ENCODE measurements at places on chromosomes 11 and 22.

DNA sequence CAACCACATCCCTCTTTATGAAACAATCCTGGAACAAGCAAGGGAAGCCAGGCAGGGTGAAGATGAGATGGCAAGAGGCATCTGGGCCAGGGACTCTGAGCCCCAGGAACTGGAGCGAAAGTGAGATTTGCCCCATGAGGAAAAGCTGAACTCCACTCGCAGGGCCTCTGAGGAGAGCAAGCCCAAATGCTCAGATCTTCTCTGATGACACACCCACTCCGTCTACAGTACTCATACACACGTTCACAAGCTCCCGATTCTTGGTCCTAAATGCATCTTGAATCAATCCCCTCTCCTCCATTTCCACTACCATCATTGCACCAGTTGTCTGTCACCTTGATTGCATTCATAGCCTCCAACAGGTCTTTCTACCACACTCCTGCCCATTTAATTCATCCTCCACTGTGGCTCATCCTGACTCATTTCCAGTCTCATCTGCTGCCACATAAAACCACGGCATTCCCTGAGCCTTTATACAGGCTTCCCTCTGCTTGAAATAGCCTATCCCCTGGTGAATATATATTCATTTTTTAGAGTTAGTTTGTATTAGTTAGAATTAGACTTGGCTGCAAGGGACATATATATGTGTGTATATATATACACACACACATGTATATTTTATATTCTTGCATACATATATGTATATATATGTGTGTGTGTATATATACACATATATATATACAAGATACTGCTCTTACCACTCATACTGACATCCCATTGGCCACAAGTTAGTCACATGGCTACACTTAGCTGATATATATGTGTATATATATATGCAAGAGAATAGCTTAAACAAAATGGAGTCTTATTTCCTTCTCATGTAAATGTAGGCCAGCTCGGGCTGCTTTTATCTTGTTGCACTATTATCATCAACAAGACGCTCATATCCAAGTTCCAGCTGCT lies 1.4 kb upstream of the APOA5 start:
- DNase-seq, result no peak

GRCh38 chr11:2930704-2931419 lies 1.6 kb upstream of the PHLDA2 start:
- DNase-seq, result no peak

DNA sequence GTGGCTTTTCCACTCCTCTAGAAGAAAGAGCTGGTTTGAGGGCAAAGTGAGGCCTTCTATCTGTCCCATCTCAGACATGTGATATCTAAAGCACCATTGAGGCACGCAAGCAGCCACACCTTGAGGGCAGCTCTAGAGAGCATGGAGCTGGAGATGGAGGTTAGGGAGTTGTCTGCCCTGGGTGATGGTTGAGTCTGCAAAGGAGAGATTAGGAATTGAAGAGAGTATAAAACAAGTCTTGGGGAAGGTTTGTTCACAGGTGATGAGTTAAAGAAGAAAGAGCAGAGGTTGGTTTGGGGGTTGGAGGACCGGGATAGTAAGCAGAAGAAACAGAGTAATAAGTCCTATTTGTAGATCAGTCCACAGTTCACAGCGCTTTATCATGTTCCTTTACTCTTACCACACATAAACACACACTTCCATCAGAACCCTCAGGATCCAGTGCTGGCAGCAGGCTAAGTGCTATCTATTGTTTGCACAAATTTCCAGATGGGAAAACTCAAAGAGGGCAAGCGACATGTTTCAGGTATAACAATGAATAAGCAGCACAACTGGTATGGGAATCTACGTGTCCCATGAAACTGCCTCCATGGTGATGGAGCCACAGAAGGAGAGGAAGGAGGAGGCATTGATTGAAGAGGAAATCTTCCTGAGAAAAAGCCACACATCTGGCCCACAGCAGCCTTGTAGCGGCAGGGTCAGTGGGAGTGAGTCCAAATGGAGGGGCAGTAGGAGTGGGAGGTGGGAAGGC lies 65.8 kb downstream of the RASSF10 start:
- no peak for DNase-seq

GRCh38 chr11:11876458-11876857 lies 34.7 kb downstream of the USP47 start:
- DNase-seq, result no peak

DNA sequence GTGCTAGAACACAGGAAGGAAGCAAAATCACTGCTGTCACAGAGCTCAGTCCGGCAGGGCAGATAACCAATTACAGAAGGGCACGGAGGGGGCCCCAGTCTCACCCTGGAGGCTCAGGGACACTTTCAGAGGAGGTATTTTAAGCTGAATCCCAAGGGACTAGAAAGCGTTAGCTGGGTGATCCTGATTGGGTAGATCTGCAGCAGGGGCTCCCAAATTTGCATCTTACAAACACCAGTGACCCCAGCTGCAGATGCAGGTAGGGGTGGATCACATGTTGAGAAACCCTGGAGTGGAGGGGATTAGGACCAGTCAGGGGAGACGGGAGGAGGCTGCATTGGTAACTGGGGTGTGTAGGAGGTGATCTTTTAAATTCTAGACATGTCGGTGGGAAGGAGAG lies 91.4 kb downstream of the CSNK2A3 start:
- DNase-seq, result no peak

DNA sequence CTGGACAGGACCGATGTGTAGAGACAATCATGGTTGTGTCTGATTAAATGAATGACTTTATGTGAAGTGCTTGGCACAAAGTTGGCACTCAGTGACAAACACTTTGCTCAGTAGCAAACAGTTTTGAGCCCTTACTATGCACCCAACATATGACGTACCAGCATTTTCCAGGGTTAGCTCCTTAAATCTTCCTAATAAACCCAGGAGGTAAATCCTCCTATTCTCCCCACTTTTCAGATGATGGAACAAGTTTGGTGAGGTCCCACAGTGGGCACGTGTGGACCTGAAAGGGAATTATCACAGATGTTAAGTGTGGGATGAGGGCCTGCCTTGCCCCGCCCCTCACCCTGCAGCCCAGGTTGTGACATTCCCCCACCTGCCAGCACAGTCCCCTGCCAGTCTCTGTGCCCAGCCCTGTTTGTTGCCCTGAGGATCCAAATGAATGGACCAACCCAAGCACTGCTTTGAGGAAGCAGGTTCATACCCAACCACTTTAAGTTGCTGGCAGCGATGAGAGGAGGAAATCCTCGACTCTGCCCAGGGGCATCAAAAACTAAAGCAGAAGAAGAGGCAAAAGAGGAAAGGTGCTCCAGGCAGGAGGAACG lies 6.6 kb upstream of the CARD10 start:
- no peak for DNase-seq

DNA sequence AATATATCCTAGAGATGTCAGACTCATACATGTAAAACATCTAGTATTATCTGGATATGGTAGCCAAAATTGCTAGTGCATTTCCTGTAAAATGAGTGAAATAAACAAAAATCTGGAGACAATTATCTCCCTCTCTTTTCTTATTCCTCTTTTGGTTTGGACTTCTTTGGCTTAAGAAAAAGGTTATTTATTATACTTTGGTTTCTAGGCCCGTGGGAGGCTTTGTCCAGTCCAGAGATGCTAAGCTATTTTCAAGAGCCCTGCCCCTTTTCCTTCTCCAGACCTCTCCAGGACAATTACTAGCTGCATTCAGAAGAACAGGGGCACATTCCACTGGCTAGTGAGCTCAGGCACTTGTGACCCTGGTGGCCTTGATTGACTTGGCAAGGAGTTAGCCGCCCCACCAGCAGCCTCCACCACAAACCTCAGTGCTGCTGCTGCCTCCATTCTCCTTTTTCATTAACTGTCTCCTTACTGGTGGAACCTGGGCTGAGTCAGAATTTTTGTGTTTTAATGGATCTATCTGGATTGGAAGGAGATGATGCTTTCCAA lies 747.3 kb upstream of the TENM4 start:
- DNase-seq, result no peak

DNA sequence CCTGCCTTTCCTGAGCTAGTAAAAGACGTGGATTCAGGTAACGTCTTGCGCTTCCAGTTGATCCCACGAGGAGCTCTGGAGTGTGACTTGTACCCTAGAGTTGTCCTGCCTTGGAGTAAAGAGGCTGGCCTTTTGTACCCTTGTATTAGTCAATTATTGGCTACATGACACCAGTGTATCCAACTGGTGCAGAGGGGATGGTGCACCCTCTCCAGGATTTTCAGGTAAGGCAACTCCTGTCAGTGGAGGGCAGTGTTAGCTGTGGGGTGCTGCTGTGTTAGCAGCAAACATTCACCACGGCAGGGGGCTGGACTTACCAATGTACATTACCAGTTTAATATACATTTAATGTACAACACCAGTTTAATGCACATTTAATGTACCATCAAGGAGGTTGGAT lies 233.5 kb downstream of the MIAT start:
- no peak for DNase-seq

GRCh38 chr11:68149417-68149816 lies 28.2 kb upstream of the CHKA start:
- no peak for DNase-seq

- no peak for DNase-seq
These were observed 9.7 kb downstream of the TSPAN32 start for GRCh38 chr11:2311353-2312133.

GRCh38 chr11:69657456-69657910 lies 16.5 kb downstream of the CCND1 start:
- DNase-seq, result no peak

DNA sequence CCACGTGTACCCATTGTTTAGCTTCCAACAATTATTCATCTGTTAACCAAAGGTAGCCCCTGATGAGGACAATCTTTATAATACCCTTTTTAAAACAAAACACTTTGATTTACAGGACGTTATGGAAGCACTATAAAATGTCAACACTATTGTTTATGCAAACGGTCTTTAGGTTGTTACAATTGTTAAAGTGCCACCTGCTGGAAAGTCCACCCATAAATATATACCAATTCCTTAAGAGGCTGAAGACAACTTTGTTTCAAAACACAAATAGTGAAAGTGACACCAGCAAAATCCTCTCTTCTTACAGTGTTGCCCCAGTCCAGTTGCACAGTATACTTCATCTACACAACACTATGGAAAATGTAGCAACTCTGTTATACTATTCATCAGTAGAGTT lies 68.9 kb upstream of the SLN start:
- DNase-seq, result no peak

DNA sequence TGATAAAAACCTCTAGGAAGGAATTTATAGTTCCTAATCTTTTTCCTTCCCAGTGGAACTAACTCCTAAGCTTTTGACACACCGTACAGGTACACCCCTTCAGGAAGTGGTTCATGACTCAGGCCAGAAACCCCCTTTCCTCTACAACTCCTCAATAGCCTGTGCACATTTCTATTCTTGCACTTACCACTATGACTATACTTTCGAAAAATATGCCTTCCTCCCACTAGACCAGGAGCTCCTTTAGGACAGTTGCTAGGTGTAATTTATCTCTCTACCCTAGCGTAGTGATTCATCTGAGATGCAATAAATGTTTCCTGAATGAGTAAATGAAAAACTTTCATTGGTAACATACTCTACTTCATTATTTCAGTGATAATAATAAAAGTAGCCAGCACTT lies 14.5 kb downstream of the MAP6 start:
- no peak for DNase-seq

DNA sequence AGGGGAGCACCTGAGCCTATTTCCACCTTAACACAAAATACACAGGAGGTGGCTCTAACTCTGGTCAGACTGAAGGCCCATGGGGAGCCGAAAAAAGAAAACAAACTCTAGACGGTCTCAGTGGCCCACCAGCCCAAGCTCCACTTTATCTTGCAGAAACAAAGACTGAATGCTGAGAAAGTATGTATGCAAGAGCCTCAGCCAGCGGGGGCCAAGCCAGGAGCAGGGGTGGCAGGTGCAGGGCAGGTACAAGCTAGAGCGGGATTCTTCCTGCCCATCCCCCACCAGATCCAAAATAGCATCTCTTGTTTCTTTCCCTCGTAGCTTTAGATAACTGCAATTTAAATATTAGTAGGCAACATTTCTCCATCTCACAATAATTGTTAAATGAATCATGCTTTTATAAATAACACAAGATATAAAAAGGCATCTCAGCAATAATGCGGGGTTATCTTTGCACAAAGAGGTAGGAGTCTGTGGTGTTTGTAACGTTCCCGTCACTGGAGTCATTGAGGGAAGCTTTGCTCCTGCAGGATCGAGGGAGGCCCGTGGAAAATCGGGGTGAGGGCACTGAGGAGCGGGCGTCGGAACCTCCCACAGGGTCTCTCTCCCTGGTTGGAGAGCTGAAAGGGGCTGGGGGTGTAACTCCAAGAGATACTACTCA lies 418.0 kb downstream of the SHANK2 start:
- no peak for DNase-seq

- DNase-seq, result no peak
These were observed 80.3 kb upstream of the IZUMO1R start for GRCh38 chr11:94224078-94224477.

- DNase-seq, result no peak
These were observed 100.7 kb upstream of the ANO3 start for GRCh38 chr11:26231252-26231661.

GRCh38 chr11:117722082-117722481 lies 74.9 kb downstream of the DSCAML1 start:
- no peak for DNase-seq

DNA sequence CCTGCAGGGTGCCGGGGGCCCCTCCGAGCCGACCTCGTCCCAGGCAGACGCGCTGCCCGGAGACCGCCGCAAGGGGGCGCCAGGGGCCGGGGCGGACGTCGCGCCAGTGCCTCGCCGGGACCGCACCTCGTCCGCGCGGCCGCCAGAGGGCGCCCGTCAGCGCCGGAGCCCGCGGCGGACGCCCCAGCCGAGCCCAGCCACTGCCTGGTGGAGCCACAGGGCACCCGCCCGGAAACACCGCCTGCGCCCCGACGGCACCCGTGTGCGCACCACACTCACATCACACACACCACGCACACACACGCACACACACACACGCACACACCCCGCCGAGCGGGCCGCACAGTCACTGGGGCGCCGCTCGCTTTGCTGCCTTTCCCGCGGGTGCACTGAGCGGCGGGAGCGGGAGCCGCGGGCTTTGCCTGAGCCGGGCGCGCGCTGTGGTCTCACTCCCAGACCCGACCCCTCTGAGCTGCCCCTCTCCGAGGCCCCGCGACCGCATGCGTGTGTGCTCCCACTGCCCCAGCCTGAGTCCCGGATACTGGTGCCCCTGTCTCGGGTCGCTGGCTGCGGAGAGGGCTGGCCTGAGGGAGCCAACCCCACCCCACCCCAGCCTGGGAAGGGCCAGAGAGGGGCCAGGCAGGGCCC lies 449.3 kb downstream of the OPCML start:
- DNase-seq, result peak; percentile 36

- DNase-seq, result no peak
These were observed 8.2 kb downstream of the ZBED4 start for GRCh38 chr22:49861642-49862495.
